ENCODE measurements at places on chromosomes 6 and 20. TPM values are rescaled to one million over a fixed set of nuclear protein-coding genes. Genes with fewer than 3 reads are reported as not detected.

GRCh38 chr6:110618591-110619267, 142.3 kb upstream of the SLC22A16 start:
- no peak for DNase-seq
- peaks cover 12% of the 10 kb centered on the region for H3K4me1 ChIP-seq
- H3K27ac ChIP-seq = no peak overlapping the region
- no peak overlapping the region for H3K4me3 ChIP-seq

DNA sequence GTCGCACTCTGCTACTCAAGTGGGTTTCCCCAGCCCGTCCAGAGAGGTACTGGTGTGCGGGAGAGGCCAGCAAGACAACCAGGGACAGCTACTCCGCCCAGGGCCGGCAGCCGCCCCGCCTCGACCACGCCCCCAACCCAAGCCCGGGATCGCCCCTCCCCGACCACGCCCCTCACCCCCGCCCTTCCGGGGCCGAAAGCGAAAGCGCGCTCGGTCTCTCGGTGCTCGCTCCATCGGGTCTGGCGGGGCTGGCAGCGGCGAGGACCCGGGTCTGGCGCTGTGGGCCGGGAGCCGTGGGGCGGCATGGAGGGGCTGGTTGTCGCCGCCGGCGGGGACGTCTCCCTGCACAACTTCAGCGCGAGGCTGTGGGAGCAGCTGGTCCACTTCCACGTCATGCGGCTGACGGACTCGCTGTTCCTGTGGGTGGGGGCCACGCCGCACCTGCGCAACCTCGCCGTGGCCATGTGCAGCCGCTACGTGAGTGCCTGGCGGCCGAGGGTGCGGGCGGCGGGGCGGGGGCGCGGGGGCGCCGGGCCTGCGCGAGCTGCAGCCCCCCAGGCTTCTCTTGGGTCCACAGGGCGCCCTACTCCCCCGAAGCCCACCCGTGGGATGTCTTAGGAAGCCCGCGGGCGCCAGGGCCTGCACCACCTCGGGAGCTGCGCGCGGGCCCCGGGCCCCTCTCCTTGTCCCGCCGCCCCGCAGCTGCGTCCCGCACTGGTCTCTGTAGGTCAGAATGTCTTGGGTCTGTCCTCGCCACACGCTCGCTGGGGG, at the start of gene PSMG4:
Gene PSMG4, plus strand, starts transcription at position 228 of the 771 bp plus-strand sequence. Its CDS starts 76 bp downstream, at position 304.
- H3K4me3 ChIP-seq = peak within 1 kb of the TSS; percentile 82
- peaks cover 3% of the 10 kb centered on the region for H3K27me3 ChIP-seq
- H3K36me3 ChIP-seq = no peaks in the 10 kb centered on the region
- peak; percentile 100 for DNase-seq

GRCh38 chr6:154166140-154166539, 127.1 kb downstream of the OPRM1 start:
- no peak overlapping the region for H3K4me3 ChIP-seq
- no peaks in the 10 kb centered on the region for H3K36me3 ChIP-seq
- peaks cover 68% of the 10 kb centered on the region for H3K4me1 ChIP-seq
- H3K27ac ChIP-seq = peak overlapping the region; percentile 63

DNA sequence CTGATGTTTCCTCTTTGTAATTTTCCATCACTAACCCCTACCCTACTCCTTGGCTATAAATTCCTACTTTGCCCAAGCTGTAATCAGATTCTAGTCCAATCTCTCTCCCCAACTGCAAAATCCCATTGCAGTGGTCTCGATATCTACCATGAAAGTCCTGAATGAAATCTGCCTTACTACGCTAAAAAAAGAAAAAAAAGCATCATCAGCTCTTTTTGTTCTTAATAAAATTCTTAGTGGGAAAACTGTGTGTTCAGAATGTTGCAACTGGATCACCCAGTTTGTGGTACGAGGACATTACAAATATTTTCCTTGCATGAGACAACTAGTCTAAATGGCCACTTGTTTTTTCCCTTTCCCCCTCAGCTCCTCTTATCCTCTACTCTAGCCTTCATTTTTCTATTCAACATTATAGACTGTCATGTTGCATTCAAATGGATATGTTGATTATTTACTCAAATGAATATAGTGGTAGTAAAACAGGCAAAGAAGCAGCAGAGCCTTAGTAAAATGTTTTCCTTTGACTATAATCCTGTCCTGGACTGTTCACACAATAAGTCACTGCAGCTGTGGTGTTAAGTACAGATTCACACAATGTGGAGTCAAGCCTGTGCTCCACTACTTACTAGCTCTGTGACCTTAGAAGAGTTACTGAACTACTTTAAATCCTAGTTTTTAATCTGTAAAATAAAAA, 527.1 kb upstream of the MARCKS start:
- H3K27ac ChIP-seq = no peak overlapping the region
- H3K4me3 ChIP-seq = no peak overlapping the region
- DNase-seq = no peak
- H3K27me3 ChIP-seq = no peaks in the 10 kb centered on the region
- no peaks in the 10 kb centered on the region for H3K36me3 ChIP-seq

GRCh38 chr6:112302142-112302705, 44.9 kb upstream of the RFPL4B start:
- no peak overlapping the region for H3K4me3 ChIP-seq
- H3K36me3 ChIP-seq = no peaks in the 10 kb centered on the region

- peak overlapping the region; percentile 24 for H3K4me3 ChIP-seq
- no peak overlapping the region for H3K27ac ChIP-seq
- H3K36me3 ChIP-seq = no peaks in the 10 kb centered on the region
These were observed 22.1 kb upstream of the ZNF184 start for GRCh38 chr6:27494987-27495385.

DNA sequence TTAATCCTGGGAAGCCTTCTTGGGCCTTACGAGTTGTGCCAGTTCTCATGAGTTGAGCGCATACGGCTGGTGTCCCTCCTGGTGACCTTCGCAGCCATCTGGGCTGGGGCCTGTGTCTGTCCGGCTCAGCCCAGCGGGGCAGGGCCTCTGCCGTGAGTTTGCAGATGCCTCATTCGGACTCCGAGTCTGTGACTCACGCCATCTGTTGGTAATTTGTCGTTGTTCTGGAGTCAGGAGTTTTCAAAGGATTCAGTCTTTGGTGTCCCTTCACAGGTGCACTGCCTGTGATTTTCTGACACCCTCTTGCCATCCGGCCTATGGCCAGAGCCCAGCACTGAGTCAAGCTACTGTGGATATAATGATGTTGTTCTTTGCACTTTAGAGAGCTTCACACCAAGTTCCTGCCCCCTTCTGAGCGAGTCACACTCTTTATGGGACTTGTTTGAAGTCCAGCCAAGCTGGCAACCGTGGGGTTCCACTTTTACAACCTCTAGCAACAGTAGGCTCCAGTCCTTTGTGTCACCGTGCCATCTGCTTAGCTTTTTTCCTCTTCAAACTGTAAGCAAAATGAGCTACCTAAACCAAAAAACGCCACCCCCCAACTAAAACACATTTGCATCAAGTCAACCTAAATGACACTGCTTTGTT, 175.6 kb downstream of the AIG1 start:
- no peaks in the 10 kb centered on the region for H3K36me3 ChIP-seq
- no peak for DNase-seq
- no peaks in the 10 kb centered on the region for H3K4me1 ChIP-seq
- H3K27me3 ChIP-seq = no peaks in the 10 kb centered on the region
- no peak overlapping the region for H3K4me3 ChIP-seq
- H3K27ac ChIP-seq = no peak overlapping the region

- no peak overlapping the region for H3K4me3 ChIP-seq
- no peaks in the 10 kb centered on the region for H3K36me3 ChIP-seq
- no peaks in the 10 kb centered on the region for H3K27me3 ChIP-seq
- no peak for DNase-seq
These were observed 29.9 kb downstream of the EFCAB8 start for GRCh38 chr20:32888636-32889035.

- no peaks in the 10 kb centered on the region for H3K36me3 ChIP-seq
- H3K27me3 ChIP-seq = no peaks in the 10 kb centered on the region
- H3K4me3 ChIP-seq = no peak overlapping the region
- no peaks in the 10 kb centered on the region for H3K4me1 ChIP-seq
- DNase-seq = no peak
These were observed 191.8 kb downstream of the NRN1 start for GRCh38 chr6:5814901-5815300.

DNA sequence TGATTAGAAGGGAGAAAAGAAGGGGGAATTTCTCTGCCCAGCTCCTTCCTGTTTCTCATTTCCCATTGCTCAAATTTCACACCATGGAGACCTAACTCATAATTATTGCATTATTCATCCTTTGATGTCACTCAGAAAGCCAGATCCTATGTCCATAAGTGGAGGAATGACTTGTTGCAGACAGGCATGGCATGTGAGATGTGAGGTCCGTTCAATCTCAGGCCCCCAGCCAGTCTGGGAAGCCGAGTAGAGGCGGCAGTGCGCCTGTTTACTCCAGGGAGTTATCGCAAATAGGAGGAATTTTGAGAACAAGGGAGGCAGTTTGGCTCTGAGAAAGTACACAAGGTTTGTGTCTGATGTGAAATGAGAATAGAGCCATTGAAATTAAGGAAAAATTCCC, 26.9 kb upstream of the MOCS1 start:
- H3K27me3 ChIP-seq = no peaks in the 10 kb centered on the region
- peaks cover 3% of the 10 kb centered on the region for H3K4me1 ChIP-seq
- no peaks in the 10 kb centered on the region for H3K36me3 ChIP-seq
- DNase-seq = no peak

GRCh38 chr20:19419396-19419795, 207.0 kb downstream of the SLC24A3 start:
- H3K4me3 ChIP-seq = no peak overlapping the region
- H3K27me3 ChIP-seq = no peaks in the 10 kb centered on the region
- H3K27ac ChIP-seq = no peak overlapping the region
- no peaks in the 10 kb centered on the region for H3K36me3 ChIP-seq
- DNase-seq = no peak

- H3K27me3 ChIP-seq = no peaks in the 10 kb centered on the region
- H3K27ac ChIP-seq = no peak overlapping the region
- no peaks in the 10 kb centered on the region for H3K36me3 ChIP-seq
- H3K4me3 ChIP-seq = no peak overlapping the region
These were observed 182.8 kb downstream of the UTRN start for GRCh38 chr6:144467921-144468320.

DNA sequence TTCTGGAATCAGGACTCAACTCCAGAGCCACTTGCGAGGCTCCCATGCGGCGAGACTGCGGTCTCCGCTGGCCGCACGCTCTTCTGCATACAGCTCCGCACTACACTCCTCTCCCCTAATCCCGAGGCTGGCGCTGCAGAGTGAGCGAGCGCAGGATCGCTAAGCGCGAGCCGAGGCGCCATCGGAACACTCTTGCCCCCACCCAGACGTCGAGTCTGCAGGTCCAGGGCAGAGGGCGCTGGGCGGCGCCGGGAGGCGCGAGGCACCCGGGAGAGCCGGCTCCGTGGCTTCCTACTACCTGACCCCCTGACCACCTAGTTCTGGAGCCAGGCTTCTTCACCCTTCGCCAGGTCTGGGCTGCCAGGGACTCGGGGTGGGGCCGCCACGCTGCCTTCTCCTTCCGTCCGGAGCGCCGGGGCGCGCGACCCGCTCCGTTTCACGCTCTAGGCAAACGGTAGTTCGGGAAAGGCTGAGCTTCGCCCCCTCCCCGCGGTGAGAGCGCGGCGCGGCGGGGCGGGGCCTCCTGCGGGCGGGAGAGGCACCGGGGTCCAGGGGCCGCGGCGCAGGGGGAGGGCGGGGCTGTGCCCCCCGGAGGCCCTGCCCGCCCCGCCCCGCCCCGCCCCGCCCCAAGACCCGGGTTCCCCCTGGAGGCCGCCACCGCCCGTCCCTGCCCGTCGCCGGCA, 5.4 kb upstream of the TUBB2A start:
- H3K27me3 ChIP-seq = no peaks in the 10 kb centered on the region
- H3K36me3 ChIP-seq = no peaks in the 10 kb centered on the region
- H3K27ac ChIP-seq = peak overlapping the region; percentile 91

- no peak overlapping the region for H3K4me3 ChIP-seq
- H3K27me3 ChIP-seq = no peaks in the 10 kb centered on the region
- no peak for DNase-seq
These were observed 9.6 kb upstream of the SLC2A10 start for GRCh38 chr20:46699651-46700359.

GRCh38 chr20:7772371-7772770, 167.9 kb downstream of the HAO1 start:
- H3K36me3 ChIP-seq = no peaks in the 10 kb centered on the region
- H3K27ac ChIP-seq = no peak overlapping the region
- no peak overlapping the region for H3K4me3 ChIP-seq
- no peaks in the 10 kb centered on the region for H3K27me3 ChIP-seq
- DNase-seq = no peak

GRCh38 chr6:23637296-23637695, 488.7 kb upstream of the NRSN1 start:
- no peaks in the 10 kb centered on the region for H3K4me1 ChIP-seq
- no peak for DNase-seq
- no peaks in the 10 kb centered on the region for H3K36me3 ChIP-seq
- no peak overlapping the region for H3K27ac ChIP-seq
- no peak overlapping the region for H3K4me3 ChIP-seq

GRCh38 chr20:43767686-43768474, 41.1 kb upstream of the GTSF1L start:
- no peak for DNase-seq
- no peak overlapping the region for H3K27ac ChIP-seq
- no peaks in the 10 kb centered on the region for H3K4me1 ChIP-seq
- H3K4me3 ChIP-seq = no peak overlapping the region

- no peaks in the 10 kb centered on the region for H3K4me1 ChIP-seq
- H3K36me3 ChIP-seq = no peaks in the 10 kb centered on the region
- DNase-seq = no peak
- H3K27me3 ChIP-seq = no peaks in the 10 kb centered on the region
- no peak overlapping the region for H3K27ac ChIP-seq
- no peak overlapping the region for H3K4me3 ChIP-seq
These were observed 71.8 kb upstream of the CITED2 start for GRCh38 chr6:139446138-139446715.

DNA sequence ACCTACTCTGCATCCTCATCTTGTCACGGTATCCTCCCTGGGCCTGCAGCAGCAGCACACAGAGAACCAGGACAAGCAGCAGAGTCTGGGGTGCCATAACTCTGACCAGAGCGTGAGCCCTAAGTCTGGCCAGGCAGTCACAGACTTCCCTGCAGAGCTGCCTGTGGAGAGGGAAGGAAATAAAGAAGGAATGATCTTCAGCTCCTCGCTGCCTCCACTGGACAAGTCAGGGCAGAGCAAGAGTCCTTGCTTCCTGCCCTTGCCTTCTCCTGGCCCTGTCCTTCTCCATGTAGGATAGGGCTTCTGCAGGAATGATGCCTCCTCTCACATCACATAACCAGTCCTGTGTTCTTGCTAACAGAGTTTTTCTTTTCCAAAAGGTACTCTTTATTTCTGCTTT, 15.9 kb upstream of the WFDC11 start:
- H3K27ac ChIP-seq = no peak overlapping the region
- no peak for DNase-seq
- no peaks in the 10 kb centered on the region for H3K4me1 ChIP-seq
- no peak overlapping the region for H3K4me3 ChIP-seq
- no peaks in the 10 kb centered on the region for H3K27me3 ChIP-seq

Gene CSE1L
- 41.5 TPM for total RNA-seq

Gene IYD
- total RNA-seq = 1.3 TPM

Gene HLA-DRB5
- total RNA-seq = 407 TPM

Gene CAGE1
- not detected for total RNA-seq

Gene ULBP1
- 1.1 TPM for total RNA-seq

Gene NKX2-4
- not detected for total RNA-seq

Gene FANCE
- total RNA-seq = 5.4 TPM

Gene CST3
- total RNA-seq = 714 TPM

Gene CALHM5
- total RNA-seq = 2.9 TPM

Gene SLC35A1
- 32.0 TPM for total RNA-seq

Gene TNFRSF6B
- 17.6 TPM for total RNA-seq
